ENCODE measurements at places on chromosomes 16 and 17.

GRCh38 chr16:3099732-3100499 is 822 bp upstream of the ZSCAN10 start:
- no peak for DNase-seq

GRCh38 chr16:53457670-53458069 is 23.4 kb downstream of the RBL2 start:
- DNase-seq, result no peak

GRCh38 chr16:27378871-27379481 is 23.0 kb upstream of the IL21R start:
- DNase-seq, result no peak

DNA sequence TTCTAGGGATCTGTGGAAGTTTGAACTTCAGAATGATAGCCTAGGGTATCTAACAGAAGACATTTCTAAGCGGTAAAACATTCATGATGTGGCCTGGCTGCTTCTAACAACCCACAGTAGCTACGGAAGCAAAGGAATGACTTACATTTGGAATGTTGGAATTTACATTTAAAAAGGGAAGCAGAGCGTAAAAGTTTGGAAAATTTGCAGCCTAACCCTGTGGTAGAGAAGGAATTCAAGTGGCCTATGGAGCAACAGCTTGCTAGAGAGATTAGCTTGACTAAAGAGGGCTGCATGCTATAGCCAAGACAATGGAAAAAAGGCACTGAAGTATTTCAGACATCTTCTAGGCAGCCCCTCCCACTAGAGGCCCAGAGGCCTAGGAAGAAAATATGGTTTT is 50.1 kb downstream of the HNF1B start:
- no peak for DNase-seq

GRCh38 chr17:51064061-51064735 is 56.5 kb downstream of the SPAG9 start:
- DNase-seq, result no peak

- DNase-seq, result no peak
Observed at GRCh38 chr17:8940866-8941471, 24.5 kb downstream of the PIK3R5 start.

- DNase-seq, result no peak
Observed at GRCh38 chr16:79436885-79437284, 163.7 kb downstream of the MAF start.

DNA sequence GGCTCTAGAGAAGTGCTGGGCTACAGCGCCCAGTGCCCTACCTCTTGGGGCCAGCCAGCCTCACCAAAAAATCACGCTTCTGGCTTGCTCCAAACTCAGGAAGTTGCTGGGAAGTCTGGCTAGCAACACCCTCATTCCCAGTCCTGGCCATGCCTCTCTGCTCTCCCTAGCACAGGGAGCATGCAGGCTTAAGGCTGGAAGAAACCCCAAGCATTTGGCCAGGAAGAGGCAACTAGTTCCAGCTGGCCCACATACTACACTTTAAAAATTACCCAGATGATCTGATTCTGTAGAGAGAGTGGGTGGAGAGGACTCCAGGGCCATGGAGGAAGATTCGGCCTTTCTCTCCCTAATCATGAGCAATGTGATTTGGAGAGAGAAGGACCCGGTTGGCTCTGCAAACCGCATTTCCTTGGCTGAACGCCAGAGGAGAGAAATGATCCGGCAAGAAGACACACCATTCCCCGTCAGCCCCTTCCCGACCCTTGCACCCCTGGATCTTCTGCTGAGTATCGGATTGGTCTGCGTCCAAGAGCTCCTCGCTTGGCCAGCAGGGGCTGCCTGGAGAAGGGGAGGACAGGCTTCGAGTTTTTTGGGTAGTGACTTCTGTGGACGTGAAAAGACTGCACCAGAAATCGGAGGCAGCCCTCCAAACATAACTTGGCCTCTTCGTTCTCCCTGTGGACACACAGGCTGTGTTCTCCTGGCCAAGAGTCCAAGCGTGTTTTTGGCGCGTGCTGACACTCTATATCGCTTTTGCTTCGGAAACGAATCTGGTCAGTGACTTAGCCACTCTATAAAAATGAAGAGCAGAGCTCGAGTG is 406.3 kb downstream of the WWOX start:
- DNase-seq, result no peak

DNA sequence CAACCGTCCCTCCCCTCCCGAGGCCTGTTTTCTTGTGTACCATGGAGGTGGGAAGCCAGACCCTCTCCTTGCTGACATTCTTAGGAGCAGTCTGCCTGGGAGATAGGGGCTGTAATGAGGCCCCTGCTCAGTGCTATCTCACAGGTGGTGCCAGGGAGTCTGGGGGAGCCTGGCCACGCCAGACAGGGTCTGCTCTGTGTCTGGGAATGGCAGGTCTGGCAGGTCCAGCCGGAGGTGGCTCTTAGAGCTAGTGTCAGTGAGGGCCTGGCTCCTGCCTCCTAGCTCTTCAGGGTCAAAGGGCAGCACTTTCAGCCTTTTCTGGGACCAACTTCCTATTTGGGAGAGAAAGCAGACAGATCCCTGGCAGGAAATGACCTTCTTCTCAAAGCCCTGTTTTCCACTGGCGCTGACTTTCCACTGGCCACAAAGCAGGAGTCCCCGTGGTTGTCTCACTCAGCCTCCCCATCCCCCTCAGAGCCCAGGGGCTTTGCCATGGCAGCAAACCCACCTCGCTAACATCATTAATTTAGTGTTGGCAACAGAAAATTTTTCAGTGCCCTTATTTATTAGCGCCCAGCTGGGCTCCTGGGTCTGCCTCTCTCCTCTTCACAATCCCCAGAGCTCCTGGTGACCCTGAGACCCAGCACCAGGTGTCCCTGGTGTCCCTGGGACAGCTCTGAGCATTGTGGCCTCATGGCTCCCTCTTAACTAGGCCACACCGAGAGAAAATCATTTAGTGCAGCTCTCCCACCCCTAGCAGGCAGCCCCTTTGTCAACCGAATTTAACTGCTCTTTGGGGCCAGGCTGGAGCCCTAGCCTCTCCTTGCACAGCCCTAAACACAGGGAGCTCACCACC is 24.0 kb upstream of the DOK4 start:
- no peak for DNase-seq

Data from GF-D8 (cell line).